Stimulated activated CD4-positive, alpha-beta T cell treated with anti-CD3 and anti-CD28 coated beads, Interleukin-1b, Interleukin-23, amount 100 ng/mL, for 1 hour (primary cell): ENCODE measurements at places on chromosomes 13 and 19.

DNA sequence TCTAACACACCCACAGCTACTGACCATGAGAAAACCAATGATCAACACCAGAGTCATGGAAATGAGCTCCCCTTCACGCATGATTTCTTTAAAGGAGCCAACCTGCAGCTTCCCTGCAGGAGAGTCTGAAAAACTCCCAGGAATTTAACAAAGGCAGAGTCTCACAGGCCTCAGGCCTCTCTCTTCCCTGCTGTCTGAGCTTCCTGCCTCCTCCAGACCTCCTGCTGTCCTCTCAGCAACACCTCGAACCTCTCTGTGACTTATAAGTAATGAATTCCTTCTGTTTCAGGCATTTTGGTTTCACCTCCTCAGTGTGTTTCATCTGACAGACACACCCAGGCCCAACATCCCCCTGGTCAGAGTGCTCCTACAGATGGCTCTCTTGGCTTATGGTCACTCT, 1044.4 kb downstream of the UQCRFS1 start:
- DNase-seq: no peak

DNA sequence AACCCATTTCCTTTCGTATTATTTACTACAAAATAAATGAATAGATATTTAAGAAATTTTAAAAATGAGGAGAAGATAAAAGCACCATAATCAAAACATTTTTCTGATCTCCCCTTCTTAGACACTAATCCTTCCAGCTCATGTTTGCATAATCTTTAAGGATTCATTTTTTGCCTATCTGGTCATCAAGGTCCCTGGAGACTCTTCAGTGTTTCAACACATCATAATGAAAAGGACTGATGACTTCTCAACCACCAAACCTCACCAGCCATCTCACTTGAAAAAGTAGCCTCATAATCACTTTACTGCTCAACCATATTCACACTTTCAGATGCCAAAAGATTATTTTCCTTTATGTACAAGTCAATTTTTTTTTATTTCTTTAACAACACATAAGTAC, 80.1 kb downstream of the DCLK1 start:
- no peak for DNase-seq

DNA sequence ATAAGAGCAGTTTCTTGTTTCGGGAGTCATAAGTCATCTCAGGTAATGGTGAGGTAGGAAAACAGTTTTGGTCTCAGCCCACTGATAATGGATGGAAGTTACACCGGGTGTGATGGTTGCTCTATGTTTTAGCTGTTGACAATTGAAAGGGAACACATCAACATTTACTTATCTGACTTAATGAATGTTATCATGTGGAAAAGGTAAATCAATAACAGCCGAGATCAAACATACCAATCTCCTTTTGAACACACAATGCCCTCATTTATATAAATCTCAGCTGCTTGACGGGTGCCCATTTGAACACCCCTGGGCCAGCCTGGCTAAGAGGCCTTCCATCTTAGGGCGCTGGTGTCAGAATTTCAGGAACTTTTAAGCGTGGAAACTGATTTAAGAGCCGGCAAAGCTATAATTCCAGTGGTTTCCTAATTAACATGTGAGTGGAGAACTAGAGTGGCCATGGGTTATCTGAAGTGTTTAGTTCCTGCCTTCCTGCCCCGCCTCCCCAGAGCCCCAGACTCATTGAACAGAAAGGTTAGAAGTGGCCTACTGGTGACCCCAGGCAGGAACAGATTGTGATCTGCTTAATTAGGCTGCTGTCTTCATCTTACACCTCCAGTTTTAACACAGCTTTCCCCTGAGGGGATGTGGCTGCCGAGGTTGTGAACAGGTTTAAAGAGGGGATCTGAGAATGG, 572.7 kb downstream of the FGF9 start:
- DNase-seq: no peak

GRCh38 chr13:41356786-41357185, 45.7 kb downstream of the NAA16 start:
- no peak for DNase-seq

- DNase-seq: no peak
These were observed 2.5 kb upstream of the BCAT2 start for GRCh38 chr19:48813123-48813913.

- peak; percentile 53 for DNase-seq
These were observed 15.0 kb upstream of the PGLS start for GRCh38 chr19:17496337-17496997.

DNA sequence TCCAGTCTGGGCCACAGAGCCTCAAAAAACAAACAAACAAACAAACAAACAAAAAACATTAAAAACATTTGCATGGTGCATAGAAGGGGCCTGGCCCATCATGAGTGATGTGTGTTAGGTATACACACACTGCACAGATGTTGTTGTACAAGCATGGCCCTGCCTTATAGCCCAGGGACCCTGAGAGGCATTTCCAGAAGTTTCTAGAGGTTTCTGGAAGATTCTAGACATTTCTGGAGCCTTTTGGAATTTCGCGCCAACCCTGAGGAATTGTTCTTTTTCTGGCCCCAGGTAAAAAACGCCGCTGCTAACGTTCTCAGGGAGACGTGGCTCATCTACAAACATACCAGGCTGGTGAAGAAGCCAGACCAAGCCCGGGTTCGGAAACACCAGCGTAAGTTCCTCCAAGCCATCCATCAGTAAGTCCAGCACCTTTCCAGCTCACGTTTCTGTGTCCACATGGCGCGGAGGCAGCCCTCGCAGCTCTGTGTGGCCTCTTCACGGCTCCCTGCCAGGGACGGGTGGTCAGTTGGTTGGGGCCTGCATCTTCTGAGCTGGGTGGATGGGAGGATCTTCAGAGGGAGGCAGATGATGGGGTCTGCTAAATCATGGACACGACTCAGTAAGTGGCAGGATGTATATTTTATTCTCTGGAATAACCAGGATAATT, 18.4 kb upstream of the ARRDC2 start:
- DNase-seq: no peak

- DNase-seq: peak; percentile 20
These were observed 58.0 kb upstream of the CYSLTR2 start for GRCh38 chr13:48595431-48596429.

- no peak for DNase-seq
These were observed 9.6 kb downstream of the IGFLR1 start for GRCh38 chr19:35732540-35733179.

DNA sequence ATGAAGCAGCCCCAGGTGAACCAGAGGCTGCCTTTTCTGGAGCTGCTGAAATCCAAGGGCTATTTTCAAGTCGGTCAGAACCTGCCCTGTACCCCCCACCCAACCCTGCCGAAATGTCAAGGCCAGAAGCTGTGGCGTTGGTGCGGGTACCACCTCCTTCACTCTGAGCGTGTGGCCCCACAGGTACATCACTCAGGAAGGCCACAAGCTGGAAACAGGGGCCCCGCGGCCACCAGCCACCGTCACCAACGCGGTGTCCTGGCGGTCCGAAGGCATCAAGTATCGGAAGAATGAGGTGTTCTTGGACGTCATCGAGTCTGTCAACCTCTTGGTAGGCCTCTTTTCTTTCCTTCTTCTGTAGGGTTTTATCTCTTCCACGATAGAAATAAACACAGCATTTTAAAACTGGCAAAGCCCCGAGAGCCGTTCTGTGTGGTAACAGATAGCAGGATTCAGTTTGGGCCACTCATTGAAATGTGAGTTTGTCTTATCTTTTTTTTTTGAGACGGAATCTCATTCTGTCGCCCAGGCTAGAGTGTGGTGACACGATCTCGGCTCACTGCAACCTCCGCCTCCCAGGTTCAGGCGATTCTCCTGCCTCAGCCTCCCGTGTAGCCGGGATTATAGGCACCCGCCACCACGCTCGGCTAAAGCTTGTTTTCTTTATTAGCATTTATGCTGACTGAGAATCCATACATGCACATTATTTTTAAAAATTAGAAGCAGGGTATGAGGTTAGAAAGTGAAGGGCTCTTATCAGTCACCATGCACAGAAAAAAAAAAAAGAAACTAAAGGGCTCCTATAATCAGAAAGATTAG, 11.3 kb downstream of the AP1M1 start:
- DNase-seq: no peak

- DNase-seq: no peak
These were observed 5.0 kb downstream of the RNF113B start for GRCh38 chr13:98171900-98172589.

DNA sequence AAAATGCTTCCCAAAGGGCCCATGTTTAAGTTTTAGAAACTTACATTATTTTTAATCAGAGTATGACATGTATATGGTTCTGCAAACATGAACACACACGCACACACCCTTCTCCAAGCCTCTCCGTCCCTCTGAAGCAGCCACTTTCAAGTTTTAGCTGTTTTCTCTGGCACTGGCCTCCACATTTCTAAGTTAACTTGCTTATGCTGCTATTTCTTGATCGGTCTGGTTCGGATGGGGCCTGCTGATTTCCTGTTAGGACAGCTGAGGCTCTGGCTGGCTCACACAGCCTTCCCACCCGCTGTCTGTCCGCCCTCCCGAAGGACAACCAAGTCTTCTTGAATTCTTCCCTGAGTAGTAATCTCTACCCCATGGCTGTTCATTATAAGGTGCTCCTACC, 4.4 kb downstream of the SPC24 start:
- DNase-seq: no peak

- no peak for DNase-seq
These were observed 154.4 kb downstream of the GGACT start for GRCh38 chr13:100434010-100434763.

GRCh38 chr19:33778089-33778791, 18.4 kb upstream of the KCTD15 start:
- DNase-seq: peak; percentile 68
